ENCODE measurements at places on chromosomes 3 and 15.

DNA sequence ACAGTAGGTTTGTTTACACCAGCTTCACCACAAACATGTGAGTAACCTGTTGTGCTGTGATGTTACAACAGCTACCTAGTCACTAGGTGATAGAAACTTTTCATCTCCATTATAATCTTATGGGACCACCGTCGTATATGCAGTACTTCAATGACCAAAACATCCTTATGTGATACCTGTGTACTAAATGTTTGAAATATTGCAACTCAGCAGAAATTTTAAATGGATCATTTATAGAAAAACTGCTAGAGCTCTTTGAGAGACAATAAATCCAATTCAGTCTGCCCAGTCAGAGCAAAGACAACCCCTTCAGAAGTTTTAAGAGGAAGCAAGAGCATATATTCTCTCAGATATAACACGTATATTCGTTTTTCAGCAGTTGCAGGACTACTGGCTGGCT lies 73.4 kb downstream of the THBS1 start:
- DNase-seq = no peak

GRCh38 chr3:169591159-169591951 lies 72.2 kb downstream of the MECOM start:
- DNase-seq = no peak

DNA sequence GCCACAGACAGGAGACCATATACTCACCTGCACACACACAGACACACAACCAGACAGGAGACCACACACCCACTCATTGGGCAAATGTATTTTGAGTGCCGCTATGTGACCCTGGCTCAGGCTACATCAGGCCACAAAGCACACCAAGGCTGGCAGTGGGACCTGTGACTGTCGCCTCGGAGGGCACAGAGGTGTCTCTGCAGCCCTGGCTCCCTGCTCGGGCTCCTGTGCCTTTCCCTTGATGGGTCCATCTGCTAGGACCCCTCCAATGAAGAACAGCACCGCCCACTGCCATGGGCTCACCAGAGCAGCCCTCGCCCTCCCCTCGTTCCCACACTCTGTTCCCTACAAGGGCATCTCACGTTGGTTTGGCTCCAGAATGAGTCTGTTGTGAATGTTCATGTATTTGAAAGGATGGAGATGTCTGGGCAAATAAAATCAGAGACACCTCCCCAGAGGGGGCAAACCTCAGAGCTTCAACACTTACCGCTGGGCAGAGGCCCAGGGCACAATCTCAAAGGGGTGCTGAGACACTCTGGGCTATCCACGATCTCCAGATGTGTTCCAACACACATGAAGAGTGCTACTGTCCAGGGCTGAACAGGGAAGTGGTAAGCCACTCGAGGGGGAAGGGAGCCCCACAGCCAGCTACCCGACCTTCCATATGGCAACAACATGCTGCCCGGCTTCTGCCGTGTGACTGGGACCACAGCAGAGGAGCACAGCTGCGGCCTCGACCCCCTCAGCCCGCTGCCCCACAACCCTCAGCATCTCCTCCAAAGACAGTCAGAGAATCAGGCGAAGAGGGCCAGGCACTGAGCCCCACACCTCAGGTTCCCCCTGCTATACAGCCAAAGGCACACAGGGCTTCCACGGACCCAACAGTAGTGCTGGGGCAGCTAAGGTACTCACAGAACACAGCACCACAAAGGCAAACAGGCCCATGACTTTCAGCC lies 74.9 kb downstream of the OCA2 start:
- no peak for DNase-seq

DNA sequence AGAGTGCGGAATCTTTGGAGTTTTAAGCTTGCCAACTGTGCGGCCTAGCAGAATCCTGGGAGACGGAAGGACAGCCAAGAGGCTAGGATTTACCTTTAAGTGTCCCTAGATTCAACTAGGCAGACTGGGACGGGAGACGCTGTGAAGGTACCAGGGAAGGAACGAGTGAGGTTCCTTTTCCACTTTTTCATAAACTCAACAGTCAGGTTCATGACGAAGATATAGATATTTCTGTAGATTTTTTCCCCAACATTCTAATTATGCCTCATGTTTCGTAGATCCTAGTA lies 564 bp upstream of the GABPB1 start:
- no peak for DNase-seq

- DNase-seq = peak; percentile 8
Measured at GRCh38 chr15:54519577-54519976, 541.3 kb downstream of the UNC13C start.

- no peak for DNase-seq
Measured at GRCh38 chr3:116563351-116563750, 118.1 kb upstream of the LSAMP start.

GRCh38 chr15:101149864-101150722 lies 101.8 kb downstream of the CHSY1 start:
- DNase-seq = no peak

DNA sequence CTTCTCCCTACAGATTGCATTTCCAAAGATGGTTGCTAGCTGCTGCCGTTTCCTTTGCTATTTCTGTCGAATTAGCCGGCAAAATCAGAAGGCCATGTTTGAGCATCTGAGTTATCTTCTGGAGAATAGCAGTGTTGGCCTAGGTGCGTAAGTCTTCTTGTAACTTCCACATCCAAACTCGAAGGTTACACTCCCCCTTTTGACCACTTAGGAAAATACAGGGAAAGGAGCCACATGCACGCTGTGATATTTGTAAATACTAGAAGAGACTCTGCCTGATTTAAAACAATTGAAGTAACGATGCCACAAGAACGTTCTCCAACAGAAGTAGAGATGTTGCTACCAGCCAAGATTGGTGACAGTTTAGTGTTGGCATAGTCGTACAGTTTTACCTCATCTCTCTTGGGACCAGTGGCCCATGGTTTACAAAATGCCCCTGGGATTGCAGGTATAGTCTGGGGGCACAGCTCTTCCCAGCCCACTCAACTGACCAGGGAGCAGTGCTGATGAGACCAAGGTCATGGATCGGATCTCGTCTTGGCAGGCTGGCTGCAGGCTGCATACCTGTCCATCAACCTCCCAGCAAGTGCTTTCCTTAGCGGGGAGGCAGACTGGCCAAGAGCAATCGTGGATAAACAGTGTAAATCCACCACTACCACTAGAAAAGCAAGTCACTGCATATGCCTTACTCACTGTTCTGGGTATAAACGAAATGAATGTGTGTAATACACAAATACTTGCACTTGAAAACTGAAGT lies 268.4 kb upstream of the CHRM5 start:
- no peak for DNase-seq

DNA sequence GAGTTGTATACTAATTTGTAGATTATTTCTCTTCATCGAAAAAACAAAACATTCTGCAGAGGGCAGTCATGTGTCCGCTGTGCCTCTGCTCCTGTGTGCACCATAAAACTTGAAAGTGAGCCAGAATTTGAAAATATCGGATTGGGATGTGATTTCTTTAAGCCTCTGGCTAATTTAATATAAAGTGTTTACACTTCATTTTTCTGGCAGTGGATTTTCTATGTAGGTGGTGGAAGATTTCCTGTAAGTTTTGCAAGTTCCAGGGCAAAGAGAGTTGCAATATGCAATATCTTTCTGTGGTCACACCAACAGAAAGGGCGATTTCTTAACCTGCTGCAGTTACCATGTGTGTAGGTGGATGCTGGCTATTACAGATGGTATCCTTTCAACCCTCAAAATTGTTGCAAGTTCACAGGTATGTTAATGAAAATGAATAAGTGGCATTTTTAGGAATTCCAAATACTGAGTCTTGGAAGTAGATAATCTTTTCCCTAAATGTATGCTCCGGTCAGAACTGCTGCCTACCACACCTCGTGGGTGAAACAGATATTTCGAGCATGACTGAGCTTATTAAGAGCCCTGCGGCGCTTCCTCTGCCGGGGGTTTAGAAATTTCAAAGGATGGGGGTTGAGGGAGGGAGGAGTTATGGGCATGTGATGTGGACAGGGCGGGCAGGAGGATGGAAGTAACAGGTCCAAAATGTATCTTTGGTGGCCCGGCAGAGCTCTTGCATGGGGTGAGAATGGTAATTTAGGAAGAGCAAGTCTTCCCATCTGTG lies 134.0 kb downstream of the PGPEP1L start:
- no peak for DNase-seq

DNA sequence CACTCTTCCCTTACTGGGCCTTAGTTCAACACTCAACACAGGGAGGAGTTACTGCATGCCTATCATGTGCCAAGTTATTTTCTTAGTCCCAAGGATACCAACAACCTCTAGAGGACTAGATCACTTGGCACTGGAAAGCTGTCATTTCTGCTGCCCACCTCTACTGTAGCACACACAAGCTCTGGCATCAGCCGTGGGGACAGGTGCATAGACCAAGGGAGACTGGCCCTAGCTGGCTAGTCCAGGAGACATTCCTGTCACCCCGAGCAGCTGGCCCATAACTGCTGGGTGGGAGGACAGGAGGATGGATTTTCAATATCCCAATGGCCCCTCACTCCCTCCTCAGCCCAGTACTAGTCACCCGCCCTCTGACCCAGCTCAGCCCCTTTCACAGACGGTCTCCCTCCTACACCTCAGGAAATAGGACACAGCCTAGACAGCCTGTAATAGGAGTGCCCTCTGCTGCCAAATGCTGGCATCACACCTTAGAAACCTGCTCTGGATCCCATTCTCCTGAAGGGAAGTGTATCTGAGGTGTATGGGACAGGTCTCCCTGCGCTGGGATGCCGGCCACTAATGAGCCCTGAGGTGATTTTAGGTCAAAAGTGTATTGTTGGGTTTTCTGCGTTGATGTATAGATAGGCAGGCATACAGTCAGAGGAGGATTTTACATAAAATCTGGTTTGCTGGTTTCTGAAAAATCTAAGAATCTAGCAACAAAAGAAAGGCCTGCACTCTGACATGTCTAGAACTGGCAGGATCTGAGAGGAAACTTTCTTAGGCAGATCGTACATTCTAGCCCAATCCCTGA lies 3.4 kb upstream of the DZIP1L start:
- peak; percentile 38 for DNase-seq

- DNase-seq = no peak
Measured at GRCh38 chr3:37538747-37539146, 322.9 kb upstream of the CTDSPL start.

DNA sequence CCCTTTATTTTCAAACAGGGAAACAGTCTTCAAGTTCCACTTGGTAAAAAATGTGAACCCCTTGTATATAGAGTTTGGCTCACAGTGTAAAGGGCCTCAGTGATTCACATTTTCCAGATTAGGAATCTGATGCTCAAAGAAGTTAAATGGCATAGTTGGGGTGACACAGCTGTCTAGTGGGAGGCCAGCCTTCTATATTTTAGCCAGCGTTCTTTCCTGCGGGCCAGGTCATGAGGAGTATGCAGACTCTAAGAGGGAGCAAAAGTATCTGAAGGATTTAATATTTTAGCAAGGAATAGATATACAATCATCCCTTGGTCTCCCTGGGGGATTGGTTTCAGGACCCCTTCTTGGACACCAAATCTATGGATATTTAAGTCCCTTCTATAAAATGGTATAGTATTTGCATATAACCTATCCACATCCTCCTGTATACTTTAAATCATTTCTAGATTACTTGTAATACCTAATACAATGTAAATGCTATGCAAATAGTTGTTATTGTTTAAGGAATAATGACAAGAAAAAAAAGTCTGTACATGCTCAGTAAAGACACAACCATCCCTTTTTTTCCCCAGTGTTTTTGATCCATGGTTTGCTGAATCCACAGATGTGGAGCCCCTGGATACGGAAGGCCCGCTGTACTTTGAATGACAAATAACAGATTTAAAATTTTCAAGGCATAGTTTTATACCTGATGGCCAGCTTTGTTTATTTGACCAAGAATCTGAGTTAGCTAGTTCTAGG lies 7.0 kb downstream of the B2M start:
- no peak for DNase-seq

DNA sequence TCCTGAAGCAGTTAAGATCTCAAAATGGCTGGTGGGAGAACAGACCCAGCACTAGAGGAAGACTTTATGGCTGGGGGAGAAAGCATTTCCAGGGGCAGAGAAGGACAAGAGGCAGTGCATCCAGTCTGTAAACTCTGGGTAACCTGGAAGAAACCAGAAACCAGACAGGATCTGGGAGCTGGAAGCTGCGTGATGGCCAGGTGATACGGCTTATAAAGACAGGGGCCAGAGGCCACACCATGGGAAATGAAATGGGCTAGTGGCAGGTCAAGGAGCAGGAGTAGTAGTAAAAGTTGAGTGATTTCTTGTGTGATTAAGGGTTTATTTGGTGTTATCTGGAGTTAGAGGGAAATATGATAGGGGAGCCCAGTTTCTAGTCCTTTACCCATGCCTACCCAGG lies 144.7 kb upstream of the ARRDC4 start:
- no peak for DNase-seq

All from CD4-positive, alpha-beta T cell treated with Interleukin-12 subunit alpha and Interleukin-12 subunit beta, for 1 hour (primary cell).